ENCODE measurements at places on chromosomes 6 and 20. TPM values are rescaled to one million over a fixed set of nuclear protein-coding genes. Genes with fewer than 3 reads are reported as not detected.
A peak's percentile ranks its signal among the peaks of the same experiment; 100 is the strongest.

The LGSN gene
- not detected for polyA plus RNA-seq

The FRMD1 gene
- not detected for polyA plus RNA-seq

The PERP gene
- polyA plus RNA-seq: not detected

The PKIB gene
- polyA plus RNA-seq: not detected

The SAMD3 gene
- 208 TPM for polyA plus RNA-seq

The DPPA5 gene
- not detected for polyA plus RNA-seq

The SAPCD1 gene
- polyA plus RNA-seq: not detected

DNA sequence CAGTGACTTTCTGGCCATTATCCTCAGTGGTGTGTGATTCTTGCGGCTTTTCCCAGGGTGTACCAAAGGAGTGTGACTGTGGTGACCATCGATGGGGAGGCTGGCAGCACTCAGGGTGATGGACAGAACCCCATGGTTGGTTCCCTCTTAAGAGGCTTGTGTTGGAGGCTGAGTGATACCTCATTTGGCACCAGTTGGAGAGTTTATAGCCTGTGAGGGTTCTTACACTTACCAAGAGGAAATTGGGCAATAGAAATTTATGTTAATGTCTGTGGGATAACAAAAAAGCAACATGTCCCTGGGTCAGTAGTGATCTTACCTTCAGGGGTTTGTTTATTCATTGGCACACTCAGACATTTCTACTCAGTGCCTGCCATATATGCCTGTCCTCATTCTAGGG lies 37.2 kb downstream of the DAAM2 start:
- H3K4me1 ChIP-seq: no peaks in the 10 kb centered on the region
- H3K36me3 ChIP-seq: no peaks in the 10 kb centered on the region
- DNase-seq: no peak

DNA sequence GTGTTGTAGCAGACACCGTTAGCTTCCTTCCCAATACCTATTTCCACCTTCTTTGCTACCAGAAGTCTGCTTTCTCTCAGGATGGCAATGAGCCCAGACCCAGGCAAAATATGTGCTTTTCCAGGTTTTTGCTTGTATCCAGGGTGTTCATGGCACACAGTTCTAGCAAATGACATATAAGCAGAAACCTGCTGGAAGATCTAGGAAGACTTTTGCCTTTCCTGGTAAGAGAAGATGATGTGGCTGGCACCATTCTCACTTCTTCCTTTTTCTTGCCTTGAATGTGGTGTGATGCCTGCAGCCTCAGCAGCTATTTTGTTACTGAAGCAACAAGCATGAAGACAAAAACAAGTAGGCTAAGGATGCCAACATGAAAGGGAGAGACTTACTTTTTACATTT lies 19.2 kb upstream of the TBC1D22B start:
- H3K36me3 ChIP-seq: no peaks in the 10 kb centered on the region
- H3K4me1 ChIP-seq: peaks cover 15% of the 10 kb centered on the region
- DNase-seq: no peak
- no peak overlapping the region for H3K4me3 ChIP-seq

GRCh38 chr20:1822564-1823449 lies 72.4 kb upstream of the SIRPA start:
- no peak overlapping the region for H3K4me3 ChIP-seq
- no peaks in the 10 kb centered on the region for H3K4me1 ChIP-seq

- no peaks in the 10 kb centered on the region for H3K27me3 ChIP-seq
- peaks cover 25% of the 10 kb centered on the region for H3K36me3 ChIP-seq
- no peak overlapping the region for H3K27ac ChIP-seq
- no peaks in the 10 kb centered on the region for H3K4me1 ChIP-seq
Observed at GRCh38 chr6:21003780-21004541, 469.7 kb downstream of the CDKAL1 start.

DNA sequence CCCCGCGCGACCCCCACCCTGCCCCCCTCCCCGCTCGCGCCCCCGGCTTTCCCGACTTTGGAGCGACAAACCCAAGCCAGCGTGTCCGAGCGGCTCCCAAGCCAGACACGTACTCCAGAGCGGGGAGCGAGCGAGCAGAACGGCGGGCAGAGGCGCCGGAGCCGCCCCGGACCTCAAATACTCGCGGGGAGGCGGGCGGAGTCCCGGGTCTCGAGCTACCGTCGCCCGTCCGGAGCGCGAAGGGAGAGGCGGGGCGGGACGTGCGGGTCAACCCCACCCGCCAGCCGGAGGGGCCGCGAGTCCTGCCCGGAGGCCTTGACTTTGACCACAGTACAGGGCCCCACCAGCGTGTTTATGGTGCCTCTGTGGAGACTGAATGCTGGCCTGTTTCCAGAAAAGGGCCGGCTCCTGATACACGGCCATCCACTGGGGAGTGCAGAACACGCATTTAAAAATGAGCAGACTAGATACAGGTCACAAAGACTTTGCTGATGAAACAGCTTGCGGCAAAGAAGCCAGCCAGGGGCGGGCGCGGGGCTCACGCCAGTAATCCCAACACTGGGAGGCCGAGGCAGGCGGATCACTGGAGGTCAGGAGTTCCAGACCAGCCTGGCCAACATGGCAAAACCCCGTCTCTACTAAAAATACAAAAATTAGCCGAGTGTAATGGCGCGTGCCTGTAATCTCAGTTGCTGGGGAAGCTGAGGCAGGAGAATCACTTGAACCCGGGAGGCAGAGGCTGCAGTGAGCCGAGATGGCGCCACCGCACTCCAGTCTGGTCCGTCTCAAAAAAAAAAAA lies at the start of gene SERPINB6:
Gene SERPINB6, minus strand, starts transcription at position 148 of the 799 bp plus-strand sequence. CDS start 12,235 bp downstream, outside the sequence.
- peaks cover 56% of the 10 kb centered on the region for H3K4me1 ChIP-seq
- peak; percentile 63 for DNase-seq
- peak within 1 kb of the TSS; percentile 92 for H3K4me3 ChIP-seq
- H3K36me3 ChIP-seq: peaks cover 5% of the 10 kb centered on the region

DNA sequence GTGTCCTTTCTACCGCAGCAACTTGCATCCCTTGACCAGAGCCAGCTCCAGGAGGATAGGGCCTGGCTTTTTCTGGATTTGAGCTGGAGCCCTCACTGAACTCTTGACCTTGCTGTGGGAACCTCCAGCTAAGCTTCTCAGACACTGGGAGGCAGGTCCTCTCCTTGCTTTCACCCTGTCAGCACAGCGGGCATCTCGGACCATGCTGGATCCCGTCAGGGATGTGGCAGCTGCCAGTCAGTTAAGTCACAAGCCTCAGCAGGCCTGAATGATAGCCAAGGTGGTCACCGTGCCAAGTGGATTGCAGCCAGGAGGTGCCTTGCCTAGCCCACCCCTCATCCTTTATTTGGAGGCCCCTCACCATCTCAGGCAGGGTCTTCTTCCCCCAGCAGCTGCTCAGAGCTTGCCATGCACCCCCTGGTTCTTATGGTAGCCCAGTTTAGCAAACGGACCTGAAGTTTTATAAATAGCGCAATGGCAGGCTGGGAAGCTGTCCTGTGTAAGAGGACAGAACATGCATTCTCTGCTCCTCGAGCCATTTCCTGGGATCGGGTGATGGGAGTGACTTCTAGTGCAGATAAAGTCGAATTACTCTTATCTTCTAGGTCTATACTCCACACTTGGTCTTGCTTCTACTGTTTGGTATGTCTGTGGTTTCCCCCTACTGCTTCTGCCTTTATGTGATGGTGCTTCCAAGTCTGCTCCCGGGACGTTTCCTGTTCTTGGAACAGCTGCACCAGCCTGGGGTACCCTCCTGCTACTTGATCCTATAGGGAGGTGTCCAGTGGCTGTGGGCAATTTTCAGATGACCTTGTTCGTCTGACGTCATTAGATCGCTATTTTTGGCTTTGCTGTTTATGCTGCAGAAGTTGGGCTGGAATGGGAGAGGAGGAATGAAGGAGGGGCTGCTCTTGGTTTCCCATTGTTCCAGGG lies 7.1 kb upstream of the MYLK2 start:
- no peak overlapping the region for H3K27ac ChIP-seq
- H3K4me3 ChIP-seq: no peak overlapping the region
- H3K4me1 ChIP-seq: no peaks in the 10 kb centered on the region
- peaks cover 2% of the 10 kb centered on the region for H3K27me3 ChIP-seq
- no peaks in the 10 kb centered on the region for H3K36me3 ChIP-seq

GRCh38 chr6:89242574-89243330 lies 25.6 kb upstream of the GABRR1 start:
- H3K4me1 ChIP-seq: peaks cover 15% of the 10 kb centered on the region
- DNase-seq: peak; percentile 34
- H3K36me3 ChIP-seq: no peaks in the 10 kb centered on the region
- no peak overlapping the region for H3K4me3 ChIP-seq
- no peak overlapping the region for H3K27ac ChIP-seq

GRCh38 chr6:68760941-68761676 lies 126.0 kb downstream of the ADGRB3 start:
- no peaks in the 10 kb centered on the region for H3K4me1 ChIP-seq
- DNase-seq: no peak
- no peak overlapping the region for H3K27ac ChIP-seq
- no peak overlapping the region for H3K4me3 ChIP-seq

GRCh38 chr20:25402583-25402982 lies 4.9 kb upstream of the GINS1 start:
- peaks cover 8% of the 10 kb centered on the region for H3K4me1 ChIP-seq
- H3K4me3 ChIP-seq: no peak overlapping the region
- no peak for DNase-seq
- H3K27me3 ChIP-seq: peaks cover 5% of the 10 kb centered on the region

GRCh38 chr6:473768-474452 lies 82.4 kb downstream of the IRF4 start:
- H3K36me3 ChIP-seq: no peaks in the 10 kb centered on the region
- H3K27me3 ChIP-seq: peaks cover 5% of the 10 kb centered on the region
- peak overlapping the region; percentile 84 for H3K27ac ChIP-seq
- peak overlapping the region; percentile 84 for H3K4me3 ChIP-seq
- H3K4me1 ChIP-seq: peaks cover 34% of the 10 kb centered on the region
- DNase-seq: no peak

DNA sequence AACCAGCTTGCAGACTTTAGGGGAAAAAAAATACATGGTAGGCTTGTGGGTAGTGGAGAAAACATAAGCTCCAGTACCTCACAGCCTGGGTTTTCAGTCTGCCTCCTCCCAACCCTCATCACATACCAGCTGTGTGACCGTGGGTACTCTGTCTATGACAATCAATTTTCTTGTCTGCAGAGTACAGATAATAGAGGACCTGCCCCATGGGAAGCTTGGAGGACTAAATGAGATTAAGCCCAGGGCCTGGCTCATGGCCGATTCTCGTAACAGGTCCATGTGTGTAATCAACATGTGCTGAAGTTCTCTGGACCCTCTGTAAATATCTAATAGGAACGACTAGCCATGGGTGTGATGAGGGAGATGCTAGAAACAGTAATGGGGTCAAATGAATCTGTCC lies 34.0 kb downstream of the NT5E start:
- no peak for DNase-seq
- no peak overlapping the region for H3K27ac ChIP-seq
- H3K36me3 ChIP-seq: no peaks in the 10 kb centered on the region
- H3K27me3 ChIP-seq: peaks cover 10% of the 10 kb centered on the region
- no peak overlapping the region for H3K4me3 ChIP-seq
- peaks cover 6% of the 10 kb centered on the region for H3K4me1 ChIP-seq

- no peak overlapping the region for H3K27ac ChIP-seq
- no peaks in the 10 kb centered on the region for H3K4me1 ChIP-seq
- no peaks in the 10 kb centered on the region for H3K27me3 ChIP-seq
- H3K36me3 ChIP-seq: no peaks in the 10 kb centered on the region
- no peak for DNase-seq
Observed at GRCh38 chr6:98039904-98040607, 757.0 kb upstream of the MMS22L start.

DNA sequence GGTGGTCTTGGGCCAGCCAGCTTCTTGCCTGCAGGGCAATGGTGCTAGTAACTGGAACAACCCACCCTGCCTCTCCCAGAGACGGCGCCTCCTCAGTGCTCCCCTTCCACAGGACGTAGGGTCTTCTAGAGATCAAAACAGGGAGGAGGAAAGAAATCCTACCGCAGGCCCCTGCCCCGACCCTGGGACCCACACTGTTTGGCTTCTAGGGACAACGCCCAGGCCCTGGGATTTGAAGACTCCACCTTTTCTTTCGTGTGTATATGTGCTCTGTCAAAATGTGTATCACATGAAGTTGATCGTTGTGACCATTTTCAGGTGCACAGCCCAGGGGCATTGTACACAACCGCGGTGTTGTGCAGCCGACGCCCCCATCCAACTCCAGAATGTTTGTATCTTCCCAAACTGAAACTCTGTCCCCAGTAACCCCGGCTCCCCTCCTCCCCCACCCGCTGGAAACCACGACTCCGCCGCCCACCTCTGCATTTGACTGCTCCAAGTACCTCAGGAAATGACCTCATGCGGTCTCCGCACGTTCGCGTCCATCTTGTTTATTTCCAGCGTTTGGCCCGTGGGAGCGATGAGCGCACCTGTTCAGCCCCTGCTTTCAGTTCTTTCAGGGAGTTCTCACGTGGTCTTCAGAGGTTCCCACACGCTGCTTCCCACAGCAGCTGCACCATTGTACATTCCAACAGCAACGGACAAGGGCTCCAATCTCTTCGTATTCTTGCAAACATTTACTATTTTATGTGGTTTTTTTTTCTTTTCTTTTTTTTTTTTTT lies 3.4 kb upstream of the BHLHE23 start:
- H3K4me1 ChIP-seq: peaks cover 13% of the 10 kb centered on the region
- peaks cover 9% of the 10 kb centered on the region for H3K36me3 ChIP-seq
- no peak overlapping the region for H3K27ac ChIP-seq
- DNase-seq: peak; percentile 42
- peak overlapping the region; percentile 82 for H3K4me3 ChIP-seq
- peaks cover 49% of the 10 kb centered on the region for H3K27me3 ChIP-seq

DNA sequence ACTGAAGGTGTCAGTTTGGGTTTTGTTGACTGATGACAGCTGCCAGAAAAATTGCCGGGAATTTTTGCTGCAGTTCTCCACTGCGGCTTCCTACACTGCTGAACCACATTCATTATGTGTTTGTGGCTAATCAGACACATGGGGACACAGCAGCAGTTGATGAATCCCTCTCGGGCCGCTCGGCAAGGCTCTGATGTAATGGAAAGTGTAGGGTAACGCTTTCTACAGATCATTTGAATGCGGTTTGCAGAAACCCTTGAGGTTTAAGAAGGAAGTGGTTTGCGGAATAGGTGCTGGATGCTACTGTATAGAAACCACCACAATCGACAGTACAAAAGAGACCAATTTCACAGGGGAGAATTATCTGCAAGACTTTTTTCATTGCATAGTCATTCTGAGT lies 138.7 kb upstream of the SASH1 start:
- H3K36me3 ChIP-seq: no peaks in the 10 kb centered on the region
- H3K27ac ChIP-seq: peak overlapping the region; percentile 51
- peaks cover 13% of the 10 kb centered on the region for H3K27me3 ChIP-seq
- DNase-seq: peak; percentile 43
- peaks cover 28% of the 10 kb centered on the region for H3K4me1 ChIP-seq

- H3K27ac ChIP-seq: no peak overlapping the region
- no peak for DNase-seq
- H3K4me3 ChIP-seq: no peak overlapping the region
- H3K36me3 ChIP-seq: peaks cover 35% of the 10 kb centered on the region
- H3K27me3 ChIP-seq: no peaks in the 10 kb centered on the region
Observed at GRCh38 chr20:49859807-49860206, 47.2 kb downstream of the SLC9A8 start.

- peaks cover 42% of the 10 kb centered on the region for H3K36me3 ChIP-seq
- no peaks in the 10 kb centered on the region for H3K27me3 ChIP-seq
- H3K27ac ChIP-seq: no peak overlapping the region
- no peak overlapping the region for H3K4me3 ChIP-seq
Observed at GRCh38 chr6:106572875-106573585, 56.3 kb downstream of the RTN4IP1 start.

Measured in immature natural killer cell (primary cell).